Endothelial cell (in vitro differentiated cells): ENCODE measurements at places on chromosomes 4 and X. TPM values are rescaled to one million over a fixed set of nuclear protein-coding genes. Genes with fewer than 3 reads are reported as not detected.

GRCh38 chrX:144627947-144628346, 619.4 kb upstream of the SPANXN1 start:
- no peaks in the 10 kb centered on the region for H3K4me1 ChIP-seq
- no peak overlapping the region for H3K4me3 ChIP-seq
- H3K36me3 ChIP-seq = no peaks in the 10 kb centered on the region
- DNase-seq = no peak

PDCL2 gene
- total RNA-seq = not detected

GRCh38 chr4:96713271-96713850, 873.5 kb downstream of the PDHA2 start:
- no peak overlapping the region for H3K27ac ChIP-seq
- H3K36me3 ChIP-seq = no peaks in the 10 kb centered on the region
- no peak overlapping the region for H3K4me3 ChIP-seq
- DNase-seq = no peak

- no peaks in the 10 kb centered on the region for H3K27me3 ChIP-seq
- H3K36me3 ChIP-seq = no peaks in the 10 kb centered on the region
- H3K4me1 ChIP-seq = no peaks in the 10 kb centered on the region
- no peak for DNase-seq
- H3K27ac ChIP-seq = no peak overlapping the region
Observed at GRCh38 chr4:47747211-47747610, 90.7 kb downstream of the CORIN start.

DNA sequence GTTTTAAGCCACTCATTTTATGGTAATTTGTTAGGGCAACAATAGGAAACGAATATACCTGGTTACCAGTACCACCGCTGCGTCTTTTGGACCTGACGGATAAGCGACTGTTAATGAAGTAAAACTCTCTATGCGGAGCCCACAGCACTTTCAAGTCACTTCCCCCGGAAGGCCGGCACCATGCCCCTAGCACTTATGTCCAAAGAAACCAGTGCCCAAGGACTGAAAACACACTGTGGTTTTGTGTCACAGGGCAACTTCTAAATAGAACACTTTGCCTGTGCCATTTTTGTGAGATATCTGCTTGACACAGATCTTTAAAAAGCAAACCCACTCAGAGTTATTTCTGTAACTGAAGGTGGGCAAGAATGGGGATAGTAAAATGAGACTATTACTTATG, 22.7 kb downstream of the SH3KBP1 start:
- no peaks in the 10 kb centered on the region for H3K27me3 ChIP-seq
- no peak overlapping the region for H3K27ac ChIP-seq
- H3K36me3 ChIP-seq = peaks cover 15% of the 10 kb centered on the region
- peaks cover 44% of the 10 kb centered on the region for H3K4me1 ChIP-seq
- DNase-seq = no peak
- no peak overlapping the region for H3K4me3 ChIP-seq

GRCh38 chrX:49058794-49059193, at the start of gene CCDC120:
Gene CCDC120 (plus strand): TSS chrX:49058999. CDS start chrX:49062042, 3,043 bp downstream.
- peak within 1 kb of the TSS; percentile 56 for H3K4me3 ChIP-seq
- H3K27ac ChIP-seq = no peak within 1 kb of the TSS
- peaks cover 8% of the 10 kb centered on the region for H3K27me3 ChIP-seq
- H3K36me3 ChIP-seq = peaks cover 20% of the 10 kb centered on the region

CEP44 gene
- total RNA-seq = 9.5 TPM

ABLIM2 gene
- total RNA-seq = 0.74 TPM

DNA sequence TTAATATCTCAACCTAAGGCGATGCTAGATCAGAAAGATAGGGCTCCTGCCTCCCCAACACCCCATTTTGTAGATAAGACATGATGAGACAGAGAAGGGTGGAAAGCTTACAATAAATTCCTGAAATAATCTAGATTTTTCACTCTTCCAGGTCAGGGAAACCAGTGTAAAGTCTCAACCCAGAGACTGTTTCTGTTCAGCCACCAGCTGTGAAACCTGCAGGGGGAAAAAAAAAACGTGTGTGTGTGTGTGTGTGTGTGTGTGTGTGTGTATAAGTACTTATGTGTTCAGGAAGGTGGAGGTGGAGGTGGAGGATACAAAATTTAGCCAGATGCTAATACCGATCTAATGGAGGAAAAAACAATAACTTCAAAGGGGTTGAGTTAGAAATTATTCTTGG, 773 bp upstream of the ITM2A start:
- no peaks in the 10 kb centered on the region for H3K36me3 ChIP-seq
- H3K4me1 ChIP-seq = peaks cover 11% of the 10 kb centered on the region
- DNase-seq = no peak
- peak overlapping the region; percentile 93 for H3K4me3 ChIP-seq
- H3K27me3 ChIP-seq = no peaks in the 10 kb centered on the region

ATP1B4 gene
- total RNA-seq = not detected

MAP3K15 gene
- 1.7 TPM for total RNA-seq

DNA sequence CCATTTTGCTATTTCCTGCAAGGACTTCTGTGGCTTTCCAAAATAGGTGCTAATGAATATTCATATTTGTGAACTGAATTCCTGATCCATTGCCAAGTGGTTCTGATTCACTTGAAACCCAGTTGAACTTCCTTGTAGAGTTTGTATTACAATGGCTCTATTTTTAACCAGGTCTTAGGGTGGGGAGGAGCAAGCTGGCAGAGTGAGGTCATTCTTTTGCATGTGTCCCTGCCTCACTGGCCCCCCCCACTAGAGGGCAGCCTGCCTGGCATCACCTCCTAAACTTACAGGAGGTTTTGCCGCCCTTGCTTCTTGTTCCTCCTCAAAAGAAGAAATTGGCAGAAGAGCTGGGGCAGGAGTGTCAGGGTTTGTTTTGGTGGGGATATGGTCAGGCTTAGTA, 10.5 kb downstream of the PTTG2 start:
- H3K4me1 ChIP-seq = peaks cover 5% of the 10 kb centered on the region
- H3K27ac ChIP-seq = no peak overlapping the region
- H3K36me3 ChIP-seq = no peaks in the 10 kb centered on the region
- H3K4me3 ChIP-seq = no peak overlapping the region

GRCh38 chrX:31266203-31267076, 194.6 kb upstream of the FTHL17 start:
- H3K4me3 ChIP-seq = peak overlapping the region; percentile 88
- no peaks in the 10 kb centered on the region for H3K36me3 ChIP-seq
- DNase-seq = peak; percentile 35
- H3K4me1 ChIP-seq = no peaks in the 10 kb centered on the region

DNA sequence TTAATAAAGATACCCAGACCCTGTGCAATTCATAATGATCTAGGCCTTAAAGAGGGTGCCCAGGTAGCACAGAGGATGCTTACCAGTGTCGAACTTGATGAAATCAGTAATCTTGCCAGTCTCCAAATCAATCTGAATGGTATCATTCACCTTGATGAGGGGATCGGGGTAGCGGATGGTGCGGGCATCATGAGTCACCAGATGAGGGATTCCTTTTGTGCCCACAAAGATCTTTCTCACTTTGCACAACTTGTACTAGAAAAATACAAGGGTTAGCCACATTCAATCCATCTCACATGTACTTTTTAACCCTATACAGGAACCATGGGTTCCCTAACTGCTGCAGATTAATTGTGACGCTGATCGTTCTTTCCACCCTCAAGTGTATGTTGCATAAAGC, 3.3 kb downstream of the RPS4X start:
- H3K27ac ChIP-seq = no peak overlapping the region
- H3K27me3 ChIP-seq = peaks cover 5% of the 10 kb centered on the region
- peaks cover 16% of the 10 kb centered on the region for H3K4me1 ChIP-seq
- no peak overlapping the region for H3K4me3 ChIP-seq
- peaks cover 26% of the 10 kb centered on the region for H3K36me3 ChIP-seq

DNA sequence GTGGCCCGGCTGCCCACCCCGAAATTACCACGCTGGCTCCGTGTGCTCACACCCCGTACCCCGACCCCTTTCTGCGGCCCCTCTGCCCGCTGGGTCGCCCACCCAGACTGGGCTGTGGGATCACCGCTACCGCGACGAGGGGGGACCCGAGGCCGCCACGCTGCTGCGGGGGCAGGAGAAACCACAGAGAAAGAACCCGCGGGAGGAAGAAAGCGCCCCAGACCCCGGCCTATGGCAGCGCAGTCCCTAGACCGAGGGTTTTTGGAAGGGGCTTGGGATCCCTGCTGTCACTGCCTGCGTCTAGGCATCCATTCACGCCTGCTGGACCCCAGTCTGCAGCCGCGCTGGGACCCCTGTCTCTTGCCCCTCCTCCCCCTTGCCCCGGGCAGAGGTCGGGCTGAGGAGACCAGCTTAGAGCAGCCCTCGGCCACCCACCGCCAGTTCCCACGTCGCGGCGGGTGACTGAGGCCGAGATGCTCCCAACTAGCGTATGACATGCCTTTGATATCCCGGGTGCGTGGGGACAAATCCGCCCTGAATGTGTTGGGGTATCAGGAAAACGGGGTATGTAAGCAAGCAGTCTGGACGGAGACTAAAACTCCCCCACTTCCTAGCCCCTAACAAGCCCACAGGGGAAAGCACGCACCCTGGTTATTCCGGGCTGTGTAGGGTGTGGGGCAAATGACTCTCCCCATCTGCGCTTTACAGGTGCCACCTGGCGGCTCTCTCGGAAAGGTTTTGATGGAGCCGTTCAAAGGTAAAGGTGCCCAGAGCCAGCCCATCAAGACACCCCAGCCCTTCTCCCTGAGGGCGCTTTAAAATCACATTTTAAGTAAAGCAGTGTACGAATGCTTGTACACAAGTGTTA, 862 bp upstream of the INPP4B start:
- no peaks in the 10 kb centered on the region for H3K4me1 ChIP-seq
- no peak overlapping the region for H3K27ac ChIP-seq
- DNase-seq = peak; percentile 30
- H3K4me3 ChIP-seq = peak overlapping the region; percentile 89
- no peaks in the 10 kb centered on the region for H3K36me3 ChIP-seq

DNA sequence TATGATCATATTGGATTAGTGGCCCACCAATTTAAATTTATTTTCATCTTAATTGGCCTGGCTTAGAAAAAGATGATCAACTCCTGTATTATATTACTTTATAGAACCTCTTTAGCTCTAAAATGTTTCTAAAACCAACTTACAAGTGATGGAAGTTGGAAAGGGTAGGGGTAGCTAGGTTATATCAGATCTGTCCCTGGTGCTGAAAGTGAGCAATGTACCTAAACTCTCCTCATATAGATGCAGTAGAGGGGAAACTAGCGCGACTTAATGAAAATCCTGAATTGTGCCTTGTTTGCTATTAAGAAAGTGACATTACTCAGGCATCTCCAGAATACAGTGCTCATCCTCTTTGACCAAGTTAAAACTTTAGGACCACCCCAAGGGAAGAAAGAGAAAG, 7.5 kb upstream of the PTCHD1 start:
- H3K27me3 ChIP-seq = peaks cover 4% of the 10 kb centered on the region
- no peak overlapping the region for H3K4me3 ChIP-seq
- no peak overlapping the region for H3K27ac ChIP-seq
- peaks cover 5% of the 10 kb centered on the region for H3K4me1 ChIP-seq

DNA sequence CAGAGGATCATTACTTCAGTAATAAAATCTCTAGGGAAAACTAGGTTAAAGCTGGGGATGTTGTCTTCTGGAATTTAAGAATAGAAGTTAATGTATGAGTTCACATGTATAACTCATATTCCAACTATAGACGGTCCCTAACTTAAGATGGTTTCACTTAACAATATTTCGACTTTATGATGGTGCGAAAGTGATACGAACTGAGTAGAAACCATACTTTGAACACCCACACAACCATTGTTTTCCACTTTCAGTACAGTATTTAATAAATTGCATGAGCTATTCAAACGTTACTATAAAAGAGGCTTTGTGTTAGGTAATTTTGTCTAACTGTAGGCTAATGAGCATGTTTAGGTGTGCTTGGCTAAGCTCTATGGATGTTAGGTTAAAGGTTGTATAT, 38.7 kb downstream of the CCSER1 start:
- H3K27me3 ChIP-seq = no peaks in the 10 kb centered on the region
- DNase-seq = no peak
- H3K36me3 ChIP-seq = no peaks in the 10 kb centered on the region
- H3K4me3 ChIP-seq = no peak overlapping the region
- peaks cover 3% of the 10 kb centered on the region for H3K4me1 ChIP-seq
- no peak overlapping the region for H3K27ac ChIP-seq
